ENCODE measurements at places on chromosomes 6 and 20.

GRCh38 chr6:38570750-38571149 lies 69.0 kb downstream of the BTBD9 start:
- DNase-seq, result no peak

- DNase-seq, result no peak
Observed at GRCh38 chr6:124494956-124495664, 467.1 kb upstream of the RNF217 start.

DNA sequence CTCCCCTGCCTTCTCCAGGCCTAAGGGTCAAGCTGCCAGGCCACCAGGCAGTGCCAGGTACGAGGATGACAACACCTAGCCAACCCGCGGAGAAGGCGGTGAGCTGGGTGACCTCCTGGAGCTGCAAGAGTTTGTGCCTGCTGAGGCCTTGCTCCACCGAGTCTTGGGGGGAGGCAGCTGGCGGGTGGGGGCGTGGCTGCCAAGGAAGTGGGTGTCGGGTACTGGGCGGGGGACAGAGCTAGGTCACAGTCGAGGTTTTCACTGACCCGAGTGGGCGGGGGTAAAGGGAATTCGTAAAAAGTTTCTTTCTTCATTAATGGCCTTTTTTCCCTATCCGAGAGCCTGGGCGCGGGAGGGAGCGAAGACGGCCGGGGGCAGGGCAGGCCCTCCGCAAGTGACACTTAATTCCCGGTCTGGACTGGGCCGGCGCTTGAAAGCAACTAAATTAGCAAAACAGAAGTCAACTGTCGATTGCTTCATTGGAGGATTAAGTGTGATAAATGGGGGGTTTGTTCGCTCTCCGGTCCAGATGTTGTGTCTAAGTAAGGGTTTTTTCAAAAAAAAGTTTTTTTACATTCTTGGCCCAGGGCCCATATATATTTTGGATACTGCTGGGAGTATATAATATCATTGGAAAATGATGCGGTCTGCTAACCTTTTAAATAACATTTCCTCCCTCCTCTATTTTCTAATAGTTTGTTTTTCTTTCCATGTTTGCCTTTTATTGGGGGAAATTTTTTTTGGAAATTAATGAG lies 43.1 kb upstream of the FOXP4 start:
- peak; percentile 80 for DNase-seq

DNA sequence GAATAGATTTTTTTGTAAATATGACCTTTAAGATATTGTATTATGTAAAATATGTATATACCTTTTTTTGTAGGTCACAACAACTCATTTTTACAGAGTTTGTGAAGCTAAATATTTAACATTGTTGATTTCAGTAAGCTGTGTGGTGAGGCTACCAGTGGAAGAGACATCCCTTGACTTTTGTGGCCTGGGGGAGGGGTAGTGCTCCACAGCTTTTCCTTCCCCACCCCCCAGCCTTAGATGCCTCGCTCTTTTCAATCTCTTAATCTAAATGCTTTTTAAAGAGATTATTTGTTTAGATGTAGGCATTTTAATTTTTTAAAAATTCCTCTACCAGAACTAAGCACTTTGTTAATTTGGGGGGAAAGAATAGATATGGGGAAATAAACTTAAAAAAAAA lies 130.9 kb downstream of the SULF2 start:
- no peak for DNase-seq

DNA sequence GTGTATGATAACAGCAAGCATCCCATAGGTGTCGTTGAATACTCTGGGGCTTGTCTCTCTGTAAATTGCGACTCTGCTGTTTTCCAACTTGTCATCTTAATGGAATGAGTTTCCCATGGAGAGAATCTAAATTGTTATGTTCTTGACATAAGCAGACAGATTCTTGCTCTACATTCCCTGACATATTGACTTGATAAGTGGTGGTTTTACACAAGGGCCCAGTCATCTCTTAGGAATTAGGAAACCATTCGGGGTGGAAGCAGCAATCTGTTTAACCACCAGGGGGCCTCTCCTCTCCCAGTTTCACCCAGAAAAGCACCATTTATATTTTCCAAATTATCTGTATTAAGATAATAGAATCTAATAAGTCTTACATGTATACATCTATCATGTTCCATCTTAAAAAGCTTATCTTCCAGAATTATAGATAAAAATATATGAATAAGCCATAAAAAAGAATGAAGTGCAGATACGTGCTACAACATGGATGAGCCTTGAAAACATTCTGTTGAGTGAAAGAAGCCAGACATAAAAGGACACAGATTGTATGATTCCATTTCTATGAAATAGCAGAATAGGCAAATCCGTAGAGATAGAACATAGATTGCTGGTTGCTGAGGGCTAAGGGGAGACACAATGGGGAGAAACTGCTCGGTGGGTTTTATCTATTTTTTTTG lies 23.1 kb upstream of the MROH8 start:
- peak; percentile 93 for DNase-seq

DNA sequence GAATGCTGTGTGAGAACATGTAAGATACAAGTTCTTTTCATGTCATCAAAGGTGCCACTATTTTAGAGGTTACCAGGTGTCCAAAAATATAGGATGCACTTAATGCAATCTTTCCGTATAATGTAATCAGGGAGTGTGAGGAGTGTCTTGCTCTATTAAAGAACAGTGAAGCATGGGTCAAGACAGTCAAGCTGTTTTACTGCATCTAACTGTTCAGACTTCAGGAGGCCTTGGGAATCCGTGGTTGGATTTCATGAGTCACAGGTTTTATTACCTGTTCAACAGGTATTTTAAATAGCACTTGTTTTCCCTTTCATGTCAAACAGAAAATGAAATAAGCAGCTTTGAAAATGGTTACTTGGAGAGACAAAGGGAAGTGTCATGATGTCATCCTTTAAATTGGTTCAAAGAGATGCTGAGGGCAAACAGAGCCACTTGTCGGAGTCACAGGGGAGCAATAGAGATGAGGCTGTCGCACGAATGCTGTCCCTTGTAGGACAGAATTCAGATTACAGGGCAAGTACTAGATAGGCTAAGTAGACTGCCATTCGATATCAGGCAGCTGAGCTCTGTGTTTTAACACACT lies 621.5 kb downstream of the QKI start:
- DNase-seq, result no peak

GRCh38 chr20:36343641-36344040 lies 37.5 kb downstream of the DLGAP4 start:
- no peak for DNase-seq

GRCh38 chr6:107866606-107867301 lies 42.6 kb upstream of the SCML4 start:
- peak; percentile 79 for DNase-seq

GRCh38 chr6:9248133-9248532 lies 812.8 kb upstream of the SLC35B3 start:
- DNase-seq, result no peak

DNA sequence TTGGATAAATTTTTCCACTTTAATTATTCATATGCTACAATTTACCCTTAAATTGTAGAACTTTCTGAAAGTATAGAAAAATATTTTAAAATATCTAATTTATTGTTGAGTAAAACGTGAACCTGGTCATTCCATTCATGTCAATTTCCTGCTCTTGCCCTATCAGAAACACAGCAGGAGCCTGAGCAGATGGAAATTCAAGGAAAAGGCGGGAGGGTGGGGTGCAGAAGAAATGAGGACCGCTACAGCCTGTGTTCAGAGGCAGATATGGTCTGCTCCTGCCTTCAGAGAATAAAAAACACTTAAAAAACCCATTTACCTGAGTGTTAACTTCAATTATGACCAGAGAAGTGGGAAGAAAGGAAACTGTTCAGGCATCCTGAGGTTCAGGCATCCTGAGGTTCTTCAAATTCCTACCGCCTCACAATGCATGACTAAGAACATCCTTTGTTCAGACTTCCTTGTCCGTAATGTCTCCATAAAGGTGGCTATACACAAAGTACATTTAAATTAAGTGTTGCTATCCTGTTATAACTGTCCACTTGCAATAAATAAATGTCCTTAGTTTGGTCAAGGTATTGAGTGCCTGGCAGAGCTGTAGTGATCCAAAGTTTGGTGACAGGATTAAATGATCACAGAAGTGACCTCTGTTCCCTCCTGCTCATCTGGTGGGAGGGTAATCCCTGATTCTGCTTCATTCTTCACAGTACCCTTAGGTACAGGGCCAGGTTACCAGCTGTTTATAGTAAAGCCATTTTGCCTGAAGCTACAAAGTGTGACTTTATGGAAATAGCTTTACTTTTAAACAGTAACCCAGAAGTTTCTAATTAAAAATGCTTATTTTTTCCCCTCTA lies 109.1 kb downstream of the MAN1A1 start:
- no peak for DNase-seq

- DNase-seq, result peak; percentile 76
Observed at GRCh38 chr20:32509639-32510066, 75.5 kb downstream of the NOL4L start.

DNA sequence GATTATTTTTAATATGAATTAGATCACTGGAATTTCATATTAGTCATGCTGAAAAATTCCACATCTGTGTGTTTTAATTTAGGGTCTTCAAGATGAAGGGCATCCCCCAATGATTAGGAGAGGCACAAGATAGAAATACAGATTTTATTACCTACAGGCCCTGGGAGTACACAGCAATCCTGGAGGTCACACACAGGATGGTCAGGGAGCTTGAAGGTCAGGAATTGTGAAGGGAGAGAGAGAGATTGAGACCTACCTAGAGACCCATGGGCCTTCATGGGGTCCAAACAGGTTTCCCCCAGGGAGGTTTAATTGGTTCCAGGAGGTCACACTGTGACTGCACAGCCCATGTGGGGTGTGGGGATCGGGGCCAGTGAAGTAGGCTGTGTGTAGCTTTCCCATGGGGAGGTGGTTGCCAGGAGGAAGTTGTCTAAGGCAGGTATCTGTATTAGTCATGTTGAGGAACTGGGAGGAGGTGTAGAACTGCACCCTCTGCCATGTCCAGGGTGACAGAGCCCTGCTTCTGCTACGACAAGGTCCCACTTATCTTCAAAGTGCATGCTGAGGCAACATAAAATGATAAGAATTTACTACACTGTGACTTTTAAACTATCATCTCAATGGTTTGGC lies 18.3 kb downstream of the SNX9 start:
- DNase-seq, result no peak

- DNase-seq, result peak; percentile 60
Observed at GRCh38 chr6:132333639-132334520, 67.4 kb downstream of the MOXD1 start.

DNA sequence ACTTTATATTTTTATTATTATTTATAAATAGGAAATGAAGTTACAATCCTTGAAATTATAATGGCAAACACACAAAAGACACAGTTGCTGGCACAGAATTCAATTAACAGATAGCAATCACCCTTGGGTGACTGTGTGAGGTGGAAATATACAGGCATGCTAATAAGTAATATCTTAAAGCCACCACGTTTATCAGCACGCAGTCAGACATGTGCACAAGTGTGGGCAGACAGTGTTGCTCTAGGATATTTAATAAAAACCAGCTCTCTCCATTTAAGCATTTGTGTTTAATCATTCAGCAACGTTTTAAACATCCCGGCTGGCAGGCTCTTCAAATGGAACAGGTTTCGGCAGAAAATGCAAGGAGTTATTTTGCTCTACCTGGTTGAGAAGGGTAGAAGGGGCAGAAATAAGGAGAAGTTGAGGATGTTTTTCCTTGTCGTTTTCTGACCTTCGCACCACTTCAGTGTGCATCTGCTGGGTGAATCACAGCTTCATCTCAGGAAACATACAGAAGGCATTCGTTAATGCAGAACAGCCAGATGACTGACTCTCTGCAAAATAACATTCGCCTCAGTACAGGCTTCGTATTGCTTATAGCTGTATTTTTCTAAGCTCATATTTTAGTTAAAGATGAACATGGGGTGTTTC lies 585.1 kb downstream of the QKI start:
- DNase-seq, result no peak

DNA sequence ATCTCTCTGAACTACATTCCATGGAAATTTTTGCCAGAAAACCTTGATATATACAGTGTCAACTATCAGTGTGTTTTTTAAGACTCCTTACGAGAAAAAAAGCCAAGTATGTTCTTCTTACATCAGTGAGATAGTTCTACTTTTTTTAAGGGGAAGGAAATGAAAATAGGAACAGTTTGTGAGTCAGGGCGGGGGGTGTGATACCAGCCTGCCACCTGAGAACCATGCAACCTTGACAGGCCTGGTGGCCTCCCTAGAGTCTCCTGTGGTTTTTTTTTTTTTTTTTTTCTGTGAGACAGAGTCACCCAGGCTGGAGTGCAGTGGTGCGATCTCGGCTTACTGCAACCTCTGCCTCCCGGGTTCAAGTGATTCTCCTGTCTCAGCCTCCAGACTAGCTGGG lies 96.3 kb upstream of the GCM1 start:
- DNase-seq, result no peak

- DNase-seq, result peak; percentile 60
Observed at GRCh38 chr6:144131248-144131709, 19.0 kb upstream of the STX11 start.

- no peak for DNase-seq
Observed at GRCh38 chr6:169997930-169998218, 246.5 kb downstream of the ERMARD start.

DNA sequence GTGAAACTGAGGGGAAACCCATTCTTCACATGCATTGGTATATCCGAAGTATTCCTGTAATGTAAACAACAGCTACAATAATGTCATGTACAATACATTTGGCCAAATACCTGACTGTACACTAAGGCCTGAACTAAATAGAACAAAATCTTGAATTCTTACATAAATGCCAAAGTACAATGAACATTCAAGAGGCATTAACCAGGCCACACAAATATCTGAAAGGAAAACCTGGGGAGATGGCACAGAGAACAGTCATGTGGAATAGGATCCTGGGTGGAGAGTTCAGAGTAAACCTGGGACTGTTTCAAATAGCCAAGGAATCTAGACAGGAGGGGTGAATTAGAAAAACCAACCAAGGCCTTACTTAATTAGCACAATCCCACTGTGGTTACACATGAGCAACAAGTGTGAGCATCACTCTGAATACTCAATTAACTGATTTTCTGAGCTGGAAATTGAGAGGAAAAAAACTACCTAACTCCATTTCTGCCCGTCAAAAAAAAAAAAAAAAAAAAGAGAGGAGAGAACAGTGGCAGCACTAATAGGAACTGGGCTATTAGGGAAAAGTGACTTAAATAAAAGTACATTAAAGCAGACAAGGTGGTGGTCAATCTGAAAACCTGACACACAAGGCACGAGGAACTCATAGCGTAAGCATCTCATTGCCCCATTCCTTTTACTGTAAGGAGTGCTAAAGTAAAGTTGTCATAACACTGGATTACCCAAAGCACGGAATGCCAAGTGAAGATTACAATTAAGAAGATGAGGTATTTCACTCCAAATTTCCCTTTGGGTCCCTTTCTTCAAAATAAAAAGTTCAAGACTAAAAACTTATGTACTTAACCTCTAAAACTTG lies 10.9 kb downstream of the SNX5 start:
- no peak for DNase-seq

GRCh38 chr6:31712296-31712695 lies 2.9 kb upstream of the LY6G6D start:
- peak; percentile 75 for DNase-seq

DNA sequence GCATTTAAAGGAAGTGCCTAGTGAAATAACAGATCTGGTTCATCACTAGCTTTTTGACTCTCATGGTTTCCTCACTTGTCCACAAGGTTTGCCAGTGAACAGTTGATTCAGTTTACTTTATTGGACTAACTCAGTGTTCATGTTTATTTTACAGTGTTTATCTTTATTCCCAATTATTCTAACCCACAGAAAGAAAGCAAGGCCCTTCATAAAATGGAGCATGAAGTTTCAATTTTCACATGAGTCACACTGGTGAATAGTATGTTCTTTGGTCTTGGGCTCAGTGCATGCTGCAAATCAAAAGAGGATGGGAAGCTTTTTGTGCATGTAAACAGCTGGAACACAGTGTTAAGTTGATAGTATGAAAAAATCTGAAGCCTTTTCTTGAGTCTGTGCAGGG lies 217.6 kb upstream of the HDDC2 start:
- peak; percentile 35 for DNase-seq
